MM.1S (cell line): ENCODE measurements at places on chromosomes 3 and 15.
A peak's percentile ranks its signal among the peaks of the same experiment; 100 is the strongest.

DNA sequence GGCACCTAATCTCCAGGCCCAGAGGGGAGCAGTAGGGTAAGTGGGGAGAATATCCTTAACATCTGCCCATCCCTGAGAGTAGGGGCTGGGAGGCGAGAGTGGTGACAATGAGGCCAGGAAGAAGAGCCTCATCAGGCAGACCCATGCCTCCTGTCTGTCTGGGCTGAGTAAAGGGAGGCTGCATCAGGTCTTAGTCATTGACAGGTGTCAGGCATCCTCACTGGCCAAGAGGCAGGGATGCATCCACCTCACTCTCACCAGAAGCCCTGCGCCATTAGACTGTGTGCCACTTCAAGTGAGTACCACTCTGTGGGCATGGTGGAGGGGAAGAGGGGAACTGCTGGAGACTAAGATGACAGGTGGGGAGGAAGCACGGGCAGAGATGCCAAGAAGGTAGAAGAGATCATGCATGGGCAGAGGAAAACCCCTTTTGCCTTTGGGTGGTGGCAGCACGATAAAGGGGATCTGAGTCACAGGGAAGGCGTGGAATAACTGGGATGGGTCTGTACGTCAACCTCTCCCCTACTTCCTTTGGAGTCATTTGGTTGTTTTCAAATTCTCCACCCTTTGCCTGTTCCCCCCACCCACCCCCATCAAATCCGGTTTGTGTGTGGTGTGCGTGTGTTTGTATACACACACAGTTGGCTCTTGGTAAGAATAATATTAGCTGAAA, 14.1 kb downstream of the ANAPC13 start:
- DNase-seq = no peak

- peak; percentile 56 for DNase-seq
These were observed 27.4 kb downstream of the ARIH2 start for GRCh38 chr3:48945891-48946549.

DNA sequence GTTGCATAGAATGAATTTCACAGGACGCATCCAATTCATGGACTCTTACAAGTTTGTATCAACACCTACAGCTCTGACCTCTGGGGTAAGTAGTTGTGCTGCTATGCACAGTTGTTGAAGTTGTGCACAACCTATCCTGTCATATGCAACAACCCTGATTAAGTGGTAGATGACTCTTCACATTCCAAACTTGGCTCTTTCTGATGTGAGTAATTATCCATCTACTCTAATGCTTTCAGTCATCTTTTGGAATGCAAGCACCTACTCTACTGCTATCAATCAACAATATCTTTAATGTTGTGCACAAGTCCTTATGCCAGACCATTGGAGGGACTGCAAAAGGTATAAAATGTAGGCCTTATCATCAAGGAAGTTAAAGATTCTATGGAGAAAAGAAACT, 921.4 kb downstream of the MCTP2 start:
- DNase-seq = no peak

GRCh38 chr3:194460566-194460965, 26.2 kb downstream of the ATP13A3 start:
- DNase-seq = no peak

GRCh38 chr15:79957741-79958140, 13.3 kb downstream of the BCL2A1 start:
- DNase-seq = no peak

- DNase-seq = no peak
These were observed 80.9 kb upstream of the TOPAZ1 start for GRCh38 chr3:44160818-44161217.

GRCh38 chr15:46701346-46701745, 1016.0 kb upstream of the SEMA6D start:
- no peak for DNase-seq

DNA sequence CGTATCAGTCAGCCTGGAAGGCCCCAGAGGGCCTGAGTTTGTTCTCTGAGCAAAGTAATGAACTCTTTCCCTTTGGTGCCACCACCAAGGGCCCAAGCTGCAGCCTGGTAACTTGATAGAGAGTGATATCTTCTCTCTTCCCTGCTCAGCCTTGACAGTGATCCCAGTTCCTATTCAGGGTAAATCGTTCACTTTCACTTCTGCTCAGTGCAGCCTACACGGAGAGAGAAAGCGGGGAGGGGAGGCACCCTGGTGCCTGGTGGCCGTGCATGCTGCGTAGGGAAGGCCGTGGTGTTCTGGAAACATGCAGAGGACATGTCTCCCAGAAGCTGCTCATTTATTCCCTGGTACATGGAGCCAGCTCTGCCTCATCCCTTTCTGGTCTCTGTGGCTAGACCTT, 54.9 kb downstream of the KIF9 start:
- DNase-seq = no peak

DNA sequence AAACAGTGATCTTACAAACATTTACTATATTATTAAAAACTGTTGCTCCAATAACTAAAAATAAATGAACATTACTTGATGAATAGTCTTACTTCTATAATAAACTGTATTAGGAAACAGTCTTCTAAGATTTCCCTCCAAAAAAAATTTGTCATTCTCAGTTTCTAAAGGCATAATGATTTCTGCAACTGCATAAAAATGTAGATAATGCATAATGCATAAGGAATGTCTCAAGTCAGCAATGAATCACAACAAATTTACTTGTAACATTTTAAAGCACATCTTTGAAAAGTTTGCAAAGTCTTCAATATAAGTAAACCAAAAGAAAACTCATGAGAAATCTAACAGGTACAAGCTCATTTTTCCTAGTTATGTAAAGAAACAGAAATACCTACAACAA, 113.5 kb downstream of the VPS13C start:
- no peak for DNase-seq

- no peak for DNase-seq
These were observed 103.6 kb downstream of the DAPK2 start for GRCh38 chr15:63942486-63943365.

DNA sequence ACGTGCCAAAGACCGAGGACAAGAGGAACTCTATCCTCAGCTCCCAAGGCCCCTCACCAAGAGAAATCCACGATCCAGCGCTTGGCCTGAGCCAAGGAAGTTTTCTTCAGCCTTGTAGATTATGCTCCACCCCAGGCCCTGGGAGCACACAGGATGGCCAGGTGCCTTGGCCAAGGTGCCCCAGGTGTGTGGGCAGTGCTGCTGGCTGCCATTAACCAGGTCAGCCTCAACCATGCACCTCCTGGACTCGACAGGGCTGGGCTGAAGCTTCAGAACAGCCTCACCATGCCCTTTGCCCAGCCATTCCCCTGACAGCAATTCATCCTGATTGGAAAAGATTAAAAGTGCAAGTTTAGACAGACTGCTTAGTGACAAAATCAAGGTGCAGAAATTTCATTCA, 10.9 kb upstream of the MESP1 start:
- peak; percentile 41 for DNase-seq

- DNase-seq = no peak
These were observed 65.5 kb downstream of the ARHGAP31 start for GRCh38 chr3:119359476-119360326.

GRCh38 chr3:13262493-13263211, 157.5 kb downstream of the NUP210 start:
- no peak for DNase-seq

- peak; percentile 72 for DNase-seq
These were observed at the start of gene PLSCR2 for GRCh38 chr3:146469150-146470017. Gene PLSCR2, minus strand, starts transcription at chr3:146469561. Its CDS starts 9,657 bp downstream, at chr3:146459904.

DNA sequence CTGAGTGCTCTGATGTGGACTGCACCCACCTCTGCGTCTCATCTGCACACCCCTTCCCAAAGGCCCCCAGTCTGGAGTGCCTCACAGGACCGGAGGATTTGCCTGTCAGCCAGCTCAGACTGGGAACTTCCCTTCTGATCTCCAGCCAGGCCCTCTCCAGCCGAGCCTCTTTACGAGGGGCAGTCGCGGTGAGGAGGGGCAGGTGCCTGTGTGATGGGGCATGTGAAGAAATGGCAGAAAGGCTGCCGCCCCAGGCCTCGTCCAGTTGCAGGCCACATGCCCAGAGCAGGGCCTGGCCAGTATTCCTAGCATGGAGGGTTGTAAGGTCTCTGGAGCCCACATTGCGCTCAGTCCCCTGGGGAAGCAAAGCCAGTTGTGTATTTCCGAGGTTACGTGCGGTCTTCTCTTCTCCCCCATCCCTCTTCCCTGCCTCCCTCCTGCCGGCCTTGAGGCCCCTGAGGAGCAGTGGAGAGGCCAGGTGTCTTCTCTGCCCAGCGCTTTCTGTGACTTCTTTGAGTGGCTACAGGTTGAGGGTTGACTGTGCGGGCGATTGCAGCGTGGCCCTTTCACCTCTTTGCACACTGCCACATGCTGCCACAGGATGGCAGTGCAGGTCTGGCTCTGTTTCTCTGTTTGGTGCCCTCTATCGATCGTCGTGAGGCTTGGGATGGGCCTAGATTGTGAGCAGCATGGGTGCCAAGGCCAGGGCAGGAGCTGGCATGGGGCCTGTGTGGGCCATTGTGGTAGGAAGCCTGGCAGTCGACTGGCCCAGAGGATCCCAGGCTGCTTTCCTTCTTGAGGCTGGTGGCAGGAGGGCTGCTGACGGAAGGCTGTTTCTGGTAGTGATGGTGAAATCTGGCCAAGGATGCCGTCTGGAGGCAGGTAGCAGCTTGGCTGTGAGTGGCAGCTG, 5.3 kb downstream of the CLK3 start:
- peak; percentile 81 for DNase-seq

DNA sequence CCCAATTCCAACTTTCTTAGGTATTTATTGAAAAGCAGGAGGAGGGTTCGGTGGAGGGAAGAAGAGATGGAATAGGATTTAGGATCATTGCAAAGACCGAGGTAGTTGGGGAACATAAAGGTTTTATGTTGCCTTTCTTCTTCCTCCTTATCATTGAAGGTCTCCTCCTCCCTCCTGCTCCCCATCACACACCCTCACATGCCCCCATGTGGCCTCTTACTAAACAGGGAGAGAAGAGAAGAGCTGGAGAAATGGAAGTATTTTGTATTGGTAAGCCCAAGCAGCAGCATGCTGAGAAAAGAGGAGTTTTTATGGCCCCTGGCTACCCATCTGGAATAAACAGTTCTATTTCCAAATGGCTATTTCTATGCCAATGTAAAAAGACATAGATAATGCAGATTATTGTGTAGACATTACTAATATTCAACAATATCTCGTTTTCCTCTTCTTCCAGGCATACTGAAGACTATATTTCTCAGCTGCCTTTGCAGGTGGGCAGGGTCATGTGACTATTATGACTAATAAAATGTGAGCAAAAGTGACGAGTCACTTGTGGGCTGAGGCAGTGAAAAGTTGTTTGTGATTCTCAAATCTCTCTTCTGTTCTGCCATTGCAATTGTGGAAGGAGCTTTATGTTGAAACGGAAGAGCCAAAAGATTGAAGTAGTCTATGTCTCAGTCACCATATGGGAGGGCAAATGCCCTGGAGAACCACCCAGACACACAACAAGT, 5.2 kb upstream of the GPR176 start:
- DNase-seq = peak; percentile 19

GRCh38 chr3:156681002-156681401, 6.6 kb downstream of the TIPARP start:
- DNase-seq = peak; percentile 55

DNA sequence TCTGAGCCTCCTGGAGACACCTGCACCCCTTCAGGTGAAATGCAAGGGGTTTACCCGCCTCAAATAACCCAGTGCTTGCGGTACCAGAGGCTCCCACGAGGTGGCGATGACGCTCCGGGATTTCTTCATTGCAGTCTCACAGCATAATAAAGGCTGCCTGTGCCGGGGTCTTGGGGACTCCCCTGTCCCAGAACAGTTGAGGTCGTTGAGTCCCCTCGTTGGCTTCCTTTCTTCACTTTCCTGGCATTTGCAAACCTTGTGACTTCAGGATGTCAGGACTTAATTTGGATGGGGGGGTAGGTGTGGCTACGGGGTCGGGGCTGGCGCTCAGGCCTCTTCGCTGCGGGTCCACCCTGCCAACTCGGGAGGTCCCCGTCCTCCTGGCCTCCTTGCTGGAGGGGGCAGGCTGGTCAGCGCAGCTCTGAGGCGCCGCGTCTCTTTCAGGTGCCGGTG, 1.3 kb downstream of the GNAT1 start:
- DNase-seq = peak; percentile 64

DNA sequence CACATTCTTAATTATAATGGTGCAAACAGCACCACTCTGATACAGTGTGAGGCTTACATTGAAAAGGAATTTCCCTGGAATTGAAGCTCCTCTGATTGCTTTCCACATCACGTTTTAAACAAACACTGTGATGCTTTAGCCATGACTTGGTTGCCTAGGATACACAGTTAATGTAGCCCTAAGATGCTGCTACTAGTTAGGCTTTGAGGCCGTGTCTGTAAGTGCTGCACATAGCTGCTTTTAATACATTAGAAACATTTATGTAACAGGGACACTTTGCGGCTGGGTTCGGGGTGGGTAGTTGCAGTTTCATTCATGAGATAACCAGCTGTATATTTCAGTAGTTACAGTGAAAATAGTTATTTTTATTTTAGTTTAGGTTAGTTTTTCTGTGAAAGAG, 334.7 kb downstream of the NLGN1 start:
- DNase-seq = peak; percentile 92

- no peak for DNase-seq
These were observed 30.9 kb upstream of the SEMA3F start for GRCh38 chr3:50124052-50124799.

DNA sequence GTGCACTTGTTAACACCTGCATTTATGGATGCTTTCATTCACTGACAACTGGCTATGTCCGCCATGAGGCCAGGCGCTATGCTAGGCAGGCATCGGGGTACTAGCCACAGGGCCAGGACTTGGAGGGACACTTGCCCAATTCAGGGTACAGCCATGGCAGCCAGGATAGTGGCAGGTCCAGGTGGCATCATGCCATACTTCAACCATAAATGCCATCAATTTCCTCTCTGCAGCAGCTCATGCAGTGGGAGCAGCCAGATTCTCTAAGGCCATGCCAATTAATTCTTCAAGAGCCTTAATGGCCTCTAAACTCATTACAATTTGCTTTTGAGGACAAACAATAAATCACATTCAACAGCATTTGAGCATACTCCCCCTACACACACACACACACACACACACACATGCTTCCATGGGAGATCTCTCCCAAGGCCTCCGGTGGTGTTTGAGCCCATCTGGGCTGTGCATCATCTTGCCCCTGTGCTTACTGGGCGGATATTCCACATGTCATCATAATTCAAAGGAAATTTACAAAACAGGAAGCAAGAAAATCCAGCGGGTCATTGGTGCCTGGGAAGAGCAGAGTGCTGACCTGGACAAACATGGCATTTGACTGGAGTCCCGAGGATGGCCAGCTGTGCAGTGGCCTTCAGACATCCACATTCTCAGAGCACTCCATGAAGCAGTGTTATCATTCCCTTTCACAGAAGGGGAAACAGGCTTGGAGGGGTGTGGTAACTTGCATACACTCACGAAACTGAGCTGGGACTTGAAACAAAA, 109.1 kb downstream of the IQSEC1 start:
- DNase-seq = no peak

GRCh38 chr3:133379926-133380325, 19.9 kb upstream of the BFSP2 start:
- DNase-seq = no peak

- DNase-seq = no peak
These were observed 13.1 kb upstream of the EHD4 start for GRCh38 chr15:41985236-41986160.

DNA sequence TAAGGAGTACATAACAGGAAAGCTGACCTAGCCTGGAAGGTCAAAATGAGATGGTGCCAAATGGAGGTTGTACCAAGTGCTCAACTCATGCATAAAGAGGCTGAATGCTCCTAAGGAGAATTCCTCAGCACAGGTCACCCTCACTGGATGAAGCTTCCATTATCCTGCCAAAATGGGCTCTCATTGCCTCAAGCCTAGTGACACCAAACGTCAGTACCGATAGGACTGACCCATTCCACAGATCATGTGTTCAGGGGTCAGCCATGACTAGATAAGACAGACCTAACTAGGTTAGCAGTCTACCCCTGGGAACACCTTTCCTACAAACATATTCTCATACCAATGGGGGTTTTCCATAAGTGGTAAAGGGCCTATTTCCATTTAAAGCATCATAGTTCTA, 160.7 kb downstream of the MEX3B start:
- DNase-seq = no peak
